ENCODE measurements at places on chromosomes 16 and 17. TPM values are rescaled to one million over a fixed set of nuclear protein-coding genes. Genes with fewer than 3 reads are reported as not detected.
A peak's percentile ranks its signal among the peaks of the same experiment; 100 is the strongest.

The SMIM36 gene
- not detected for total RNA-seq

GRCh38 chr17:21268596-21269188 is 15.5 kb upstream of the NATD1 start:
- DNase-seq, result no peak

The TBC1D26 gene
- 0.16 TPM for total RNA-seq

DNA sequence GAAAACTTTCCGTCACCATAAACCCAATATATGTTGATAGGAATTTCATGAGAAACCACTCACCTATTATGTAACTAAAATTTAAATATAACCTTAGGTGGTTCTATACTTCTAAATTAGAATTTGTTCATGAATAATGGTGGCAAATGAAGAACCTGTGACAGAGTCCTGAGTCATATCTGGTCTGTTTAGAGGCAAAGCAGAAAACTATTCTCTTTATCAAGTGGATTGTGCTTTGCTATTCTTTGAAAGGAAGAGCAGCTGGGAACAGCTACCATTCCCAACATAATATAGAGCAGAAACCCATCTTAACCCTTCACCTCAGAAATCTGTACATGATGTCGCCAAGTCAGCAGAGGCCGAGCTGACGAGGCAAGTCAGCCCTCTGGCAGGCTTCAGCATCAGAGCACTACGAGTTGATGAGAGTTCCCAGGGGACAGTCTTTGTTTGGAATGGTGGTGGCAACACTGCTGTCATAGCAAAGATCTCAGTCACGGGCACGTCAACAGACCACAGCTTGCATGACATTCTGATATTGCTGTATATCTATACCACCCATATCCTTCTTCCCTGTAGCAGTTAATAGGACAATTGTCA is 631.9 kb upstream of the CA10 start:
- DNase-seq, result no peak

The NEUROD2 gene
- not detected for total RNA-seq

DNA sequence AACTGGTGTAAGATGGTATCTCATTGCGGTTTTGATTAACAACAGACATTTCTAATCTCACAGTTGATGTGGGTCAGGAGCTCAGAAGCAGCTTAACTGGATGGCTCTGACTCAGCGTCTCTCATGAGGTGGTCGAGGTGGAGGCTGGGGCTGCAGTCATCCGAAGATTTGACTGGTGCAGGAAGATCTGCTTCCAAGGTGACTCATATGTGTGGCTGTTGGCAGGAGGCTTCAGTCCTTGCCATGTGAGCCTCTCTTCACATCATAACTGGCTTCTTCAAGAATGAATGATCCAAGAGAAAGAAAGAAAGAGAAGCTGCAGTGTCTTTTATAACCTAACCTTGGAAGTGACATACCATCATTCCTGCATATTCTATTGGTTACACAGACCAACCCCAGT is 376.1 kb downstream of the SEC14L1 start:
- no peak for DNase-seq

GRCh38 chr16:82400046-82400445 is 226.7 kb upstream of the CDH13 start:
- no peak for DNase-seq

DNA sequence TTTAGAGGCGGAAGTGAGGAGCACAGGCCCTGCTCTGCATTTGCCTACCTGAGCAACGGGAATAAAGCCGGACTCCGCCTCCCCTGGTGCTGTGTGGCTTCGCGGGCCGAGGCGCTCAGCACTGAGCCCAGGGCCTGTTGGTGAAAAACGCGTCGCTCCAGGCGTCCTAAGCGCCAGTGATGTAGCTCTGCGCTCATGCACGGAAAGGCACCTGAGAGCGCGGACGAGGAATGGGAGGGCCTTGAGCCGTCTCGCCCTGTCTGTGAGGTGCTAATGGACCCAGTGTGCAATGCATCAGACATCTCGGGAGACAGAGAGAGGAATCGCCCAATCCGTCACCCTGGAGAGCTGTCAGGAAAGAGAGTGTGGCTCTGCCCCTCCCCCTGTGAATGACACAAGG is 17.2 kb upstream of the ATP2A3 start:
- DNase-seq, result no peak

DNA sequence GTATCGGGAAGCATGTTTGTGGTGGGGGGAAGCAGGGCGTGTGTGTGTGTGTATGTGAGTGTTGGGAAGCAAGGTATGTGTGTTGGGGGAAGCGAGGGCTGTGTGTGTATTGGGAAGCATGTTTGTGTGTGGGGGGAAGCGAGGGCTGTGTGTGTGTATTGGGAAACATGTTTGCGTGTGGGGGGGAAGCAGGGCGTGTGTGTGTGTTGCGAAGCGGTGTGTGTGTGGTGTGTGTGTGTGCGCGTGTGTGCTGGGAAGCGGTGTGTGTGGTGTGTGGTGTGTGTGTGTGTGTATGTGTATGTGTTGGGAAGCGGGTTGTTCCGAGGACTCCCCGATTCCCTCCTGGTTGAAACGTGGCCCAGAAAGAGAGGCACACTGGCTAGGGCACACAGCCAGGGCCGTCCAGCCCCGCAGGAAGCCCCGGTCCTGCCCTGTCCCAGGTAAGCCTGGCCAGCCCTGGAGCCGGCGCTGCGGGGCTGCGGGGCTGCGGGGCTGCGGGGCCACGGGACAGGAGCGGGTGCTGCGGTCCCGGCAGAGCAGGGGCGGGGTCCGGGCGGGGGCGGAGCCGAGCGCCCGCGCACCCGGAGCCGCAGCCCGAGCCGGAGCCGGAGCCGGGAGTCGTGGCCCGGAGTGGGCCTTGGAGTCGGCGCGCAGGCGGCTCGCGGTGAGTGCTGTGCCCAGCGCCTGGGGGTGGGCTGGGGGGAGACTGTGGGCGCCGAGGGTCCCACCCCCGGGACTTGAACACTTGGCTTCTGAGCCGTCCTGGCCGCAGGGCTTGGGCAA is at the start of gene NOD2:
NOD2 (plus strand) TSS at position 608 of the 783 bp plus-strand sequence. CDS start 5,890 bp downstream, outside the sequence.
- peak; percentile 20 for DNase-seq

The AANAT gene
- not detected for total RNA-seq

DNA sequence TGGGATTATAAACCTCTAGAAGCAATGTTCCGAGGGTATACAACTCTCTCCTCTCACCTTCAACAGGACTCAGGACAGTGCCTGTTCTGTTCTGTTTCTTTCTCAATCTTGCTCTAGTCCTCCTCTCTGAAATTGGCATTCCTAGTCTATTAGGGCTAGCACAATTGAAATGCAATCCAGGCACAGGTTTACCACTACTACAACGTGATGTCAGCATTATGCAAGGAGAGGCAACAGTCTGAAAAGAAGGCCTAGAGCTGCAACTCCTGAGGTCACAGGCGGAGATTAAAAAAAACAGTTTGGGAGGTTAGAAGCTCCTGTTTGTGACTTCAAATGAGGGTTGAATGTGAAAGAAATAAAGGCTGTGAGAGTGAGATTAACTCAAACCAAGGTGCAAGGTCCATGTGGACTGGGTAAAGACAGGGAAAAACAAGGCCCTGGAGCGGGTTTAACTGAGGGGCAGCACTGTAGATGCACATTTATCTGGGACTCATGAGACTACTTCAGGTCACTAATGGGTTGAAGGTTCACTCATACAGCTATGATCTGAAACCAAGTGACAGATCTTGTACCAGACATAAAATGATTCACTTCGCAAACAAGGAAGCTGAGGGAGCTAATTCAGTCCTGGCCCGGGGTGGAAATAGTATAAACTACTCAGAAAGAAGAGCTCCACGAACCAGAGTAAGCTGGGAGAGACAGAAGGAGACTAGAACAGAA is 16.8 kb downstream of the AMFR start:
- DNase-seq, result no peak

GRCh38 chr16:67268136-67268579 is 11.2 kb upstream of the PLEKHG4 start:
- no peak for DNase-seq

All from mucosa of descending colon (tissue), 3 donors.